ENCODE measurements at places on chromosomes 4 and X.

GRCh38 chr4:145482209-145483037 is 770 bp downstream of the SMAD1 start:
- peak; percentile 49 for DNase-seq

DNA sequence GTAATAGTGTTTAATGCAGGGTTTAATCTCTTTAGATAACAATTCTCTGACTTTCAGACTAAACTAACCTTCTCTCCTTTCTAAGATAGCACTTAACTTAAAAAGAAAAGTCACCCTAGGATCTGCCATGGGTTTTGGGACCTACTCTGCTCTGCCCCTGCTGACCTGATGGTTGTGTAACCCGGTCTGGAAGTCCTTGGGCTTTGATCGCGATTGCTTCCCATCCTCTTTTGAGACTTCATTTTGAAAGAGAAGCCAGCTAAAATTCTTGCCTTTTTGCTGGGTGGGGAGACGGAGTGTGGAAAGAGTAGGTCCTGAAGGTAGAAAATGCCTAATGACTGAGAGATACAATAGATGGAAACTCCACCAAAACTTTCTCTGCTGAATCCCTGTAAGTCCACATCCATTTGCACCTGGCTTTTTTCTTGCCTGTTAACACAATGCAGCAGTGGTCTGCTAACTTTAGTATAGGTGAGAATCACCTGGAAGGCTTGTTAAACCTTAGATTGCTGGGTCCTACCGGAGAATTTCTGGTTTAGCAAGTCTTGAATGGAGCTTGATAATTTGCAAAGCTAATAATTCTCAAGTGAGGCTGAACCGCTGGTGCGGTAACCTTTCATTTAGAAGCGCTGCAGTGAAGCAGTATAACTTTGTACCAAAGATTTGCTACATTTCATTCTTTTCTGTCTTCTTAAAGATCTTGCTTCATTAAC is 45.6 kb upstream of the CCSER1 start:
- no peak for DNase-seq

- DNase-seq = no peak
These were observed 62.7 kb downstream of the MAML3 start for GRCh38 chr4:140091305-140091704.

- no peak for DNase-seq
These were observed 32.2 kb upstream of the VCX3B start for GRCh38 chrX:8432396-8432795.

- no peak for DNase-seq
These were observed 112.0 kb downstream of the IRF2 start for GRCh38 chr4:184362396-184362795.

DNA sequence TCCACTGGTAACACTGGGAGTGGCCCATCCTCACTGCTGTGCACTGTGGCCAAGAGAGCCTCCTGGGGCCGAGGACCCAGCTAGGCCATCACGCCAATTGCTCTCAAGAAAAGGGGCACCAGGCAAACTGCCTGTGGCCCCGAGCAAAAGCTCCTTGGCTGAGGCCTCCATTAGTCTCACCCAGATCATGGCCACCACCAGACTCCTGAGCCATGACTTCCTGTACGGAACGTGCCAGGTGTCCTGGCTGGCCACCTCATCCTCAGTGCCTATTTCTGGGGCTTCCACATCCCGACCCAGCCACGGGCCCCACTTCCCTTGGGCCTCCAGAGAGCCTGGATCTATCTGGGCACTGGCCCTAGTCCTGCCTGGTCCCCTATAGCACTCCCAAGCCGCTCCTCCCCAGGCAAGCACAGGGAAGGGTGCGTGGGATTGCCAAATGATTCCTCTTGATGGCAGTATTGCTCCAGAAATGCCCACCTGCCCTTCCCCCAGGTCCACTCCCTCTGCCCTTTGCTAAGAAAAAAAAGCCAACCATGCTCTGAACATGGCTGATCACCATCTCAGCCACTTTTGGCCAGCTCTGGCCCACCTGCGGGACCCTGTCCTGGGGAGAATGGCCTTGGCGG is 212.6 kb upstream of the AGTR2 start:
- DNase-seq = no peak

GRCh38 chr4:59535541-59535940 is 1664.6 kb upstream of the ADGRL3 start:
- DNase-seq = no peak

DNA sequence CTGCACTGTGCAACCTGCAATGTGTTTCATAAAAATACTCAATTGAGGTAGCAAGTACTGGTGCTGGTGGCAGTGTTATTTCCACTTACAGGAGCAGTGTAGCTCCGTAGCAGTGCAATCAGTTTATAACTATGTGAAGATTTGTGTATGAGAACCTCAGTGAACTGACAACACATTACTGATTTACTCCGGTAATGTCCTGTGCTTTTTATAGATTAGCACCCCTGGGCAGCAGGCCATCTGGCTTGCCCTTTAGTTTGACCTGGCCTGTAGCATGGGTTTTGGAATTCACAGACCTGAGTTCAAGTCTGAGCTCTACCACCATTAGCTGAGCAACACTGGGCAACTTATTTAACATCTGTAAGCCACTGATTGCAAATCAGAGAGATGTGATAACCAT is 78.6 kb upstream of the GBA3 start:
- no peak for DNase-seq

GRCh38 chrX:11480626-11481025 is 185.1 kb downstream of the ARHGAP6 start:
- no peak for DNase-seq

- no peak for DNase-seq
These were observed 407.4 kb upstream of the NR3C2 start for GRCh38 chr4:148849581-148849980.

- DNase-seq = no peak
These were observed 139.3 kb downstream of the AFAP1 start for GRCh38 chr4:7800410-7800809.

GRCh38 chrX:65677954-65678469 is 10.6 kb downstream of the MSN start:
- no peak for DNase-seq

- DNase-seq = no peak
These were observed 40.4 kb upstream of the PAPSS1 start for GRCh38 chr4:107760281-107760947.

DNA sequence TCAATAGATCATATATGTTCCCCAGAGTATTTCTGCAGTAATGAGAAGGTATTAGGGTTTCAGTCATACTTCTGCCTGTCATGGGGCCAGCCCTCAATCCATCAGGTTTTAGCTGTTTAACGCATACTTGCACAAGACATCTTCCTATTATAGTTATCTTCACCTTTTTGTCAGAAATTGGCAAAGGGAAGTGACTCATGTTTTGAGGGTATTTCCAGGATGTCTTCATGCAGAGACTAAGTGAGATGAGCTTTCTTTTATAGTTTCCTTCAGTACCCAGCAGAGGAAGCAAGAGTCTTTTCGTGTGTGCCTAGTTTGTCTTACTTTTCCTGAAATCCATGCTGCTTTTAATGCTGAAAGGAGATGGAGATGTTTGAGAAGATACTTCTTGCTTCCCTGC is 9.5 kb downstream of the CSTF2 start:
- no peak for DNase-seq

DNA sequence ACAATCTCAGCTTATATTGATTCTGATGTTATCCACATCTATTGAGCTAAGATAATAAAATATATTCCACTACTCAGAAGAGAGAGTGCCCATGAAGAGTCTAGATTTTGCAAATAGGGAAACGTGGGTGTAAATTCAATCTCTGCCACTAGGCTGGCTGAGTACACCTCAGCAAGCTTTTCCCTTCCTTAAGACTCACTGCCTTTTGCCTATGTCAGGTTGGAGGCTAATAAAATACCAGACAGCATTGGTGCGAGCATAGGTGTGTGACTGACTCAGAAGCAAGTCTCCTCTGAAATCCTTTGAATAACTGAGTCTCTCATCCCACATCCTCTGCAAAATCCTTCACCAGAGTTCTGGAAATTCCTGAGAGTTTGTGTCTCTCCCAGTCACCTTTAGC is 405.4 kb upstream of the CPEB2 start:
- no peak for DNase-seq

DNA sequence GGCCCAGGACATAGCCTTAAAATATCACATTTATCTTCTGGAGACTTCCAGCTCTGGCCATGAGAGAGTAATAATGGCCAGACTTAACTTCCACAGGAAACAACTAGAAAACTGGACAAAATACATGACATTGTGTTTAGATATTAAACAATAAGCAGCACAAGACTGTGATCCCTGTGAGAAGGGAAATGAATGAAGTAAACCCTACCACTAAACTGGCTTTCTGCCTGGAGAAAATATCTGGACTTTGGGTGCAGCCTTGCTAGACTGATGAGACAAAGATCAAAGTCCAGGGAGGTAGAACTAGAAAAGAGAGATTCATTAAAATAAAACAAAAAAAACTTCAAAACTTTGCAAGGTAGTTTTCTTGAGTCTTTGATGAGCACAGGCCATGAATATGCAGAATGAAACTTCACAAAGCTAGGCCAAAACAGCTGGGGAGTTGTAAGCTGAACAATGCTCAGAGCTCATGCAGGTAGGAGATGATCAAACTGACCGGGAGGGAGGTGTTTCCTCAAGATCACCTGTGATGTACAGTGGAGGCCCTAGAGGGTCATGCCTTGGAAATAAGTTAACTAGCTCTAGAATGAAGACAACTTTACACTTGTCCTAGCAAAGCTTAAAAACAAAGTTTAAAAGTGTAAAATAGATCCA is 147.0 kb upstream of the SH3RF1 start:
- DNase-seq = no peak

- no peak for DNase-seq
These were observed 270.8 kb downstream of the FSTL5 start for GRCh38 chr4:161892951-161893350.

GRCh38 chr4:138259824-138260223 is 17.7 kb upstream of the SLC7A11 start:
- no peak for DNase-seq

DNA sequence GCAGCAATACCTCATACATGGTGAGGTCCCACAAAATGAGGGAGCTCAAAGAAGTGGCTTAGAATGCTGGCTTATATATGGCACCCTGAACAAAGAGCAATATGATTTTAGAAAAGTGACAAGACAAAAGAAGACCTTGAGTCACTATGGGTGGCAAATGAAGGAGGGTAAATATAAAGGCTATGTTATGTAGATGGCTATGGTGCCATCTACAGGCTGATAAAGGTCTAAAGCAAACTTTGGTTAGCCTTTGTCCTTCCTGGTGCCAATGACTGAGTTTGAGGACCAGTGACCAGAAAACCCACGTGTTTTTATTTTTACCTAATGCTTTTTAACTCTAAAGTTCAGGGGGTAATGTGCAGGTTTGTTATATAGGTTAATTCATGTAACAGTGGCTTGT is 151.8 kb downstream of the CCNG2 start:
- no peak for DNase-seq

GRCh38 chrX:133482056-133482952 is 67.0 kb upstream of the GPC4 start:
- DNase-seq = no peak

GRCh38 chr4:64146030-64146429 is 263.2 kb downstream of the TECRL start:
- DNase-seq = no peak

- DNase-seq = no peak
These were observed 455.4 kb downstream of the IL15 start for GRCh38 chr4:142091691-142092182.

- DNase-seq = peak; percentile 19
These were observed 38.4 kb downstream of the SAGE1 start for GRCh38 chrX:135931644-135932487.

GRCh38 chr4:70709611-70710205 is 12.1 kb upstream of the RUFY3 start:
- no peak for DNase-seq

- DNase-seq = no peak
These were observed 1163.2 kb downstream of the PCDH18 start for GRCh38 chr4:136369073-136369472.

DNA sequence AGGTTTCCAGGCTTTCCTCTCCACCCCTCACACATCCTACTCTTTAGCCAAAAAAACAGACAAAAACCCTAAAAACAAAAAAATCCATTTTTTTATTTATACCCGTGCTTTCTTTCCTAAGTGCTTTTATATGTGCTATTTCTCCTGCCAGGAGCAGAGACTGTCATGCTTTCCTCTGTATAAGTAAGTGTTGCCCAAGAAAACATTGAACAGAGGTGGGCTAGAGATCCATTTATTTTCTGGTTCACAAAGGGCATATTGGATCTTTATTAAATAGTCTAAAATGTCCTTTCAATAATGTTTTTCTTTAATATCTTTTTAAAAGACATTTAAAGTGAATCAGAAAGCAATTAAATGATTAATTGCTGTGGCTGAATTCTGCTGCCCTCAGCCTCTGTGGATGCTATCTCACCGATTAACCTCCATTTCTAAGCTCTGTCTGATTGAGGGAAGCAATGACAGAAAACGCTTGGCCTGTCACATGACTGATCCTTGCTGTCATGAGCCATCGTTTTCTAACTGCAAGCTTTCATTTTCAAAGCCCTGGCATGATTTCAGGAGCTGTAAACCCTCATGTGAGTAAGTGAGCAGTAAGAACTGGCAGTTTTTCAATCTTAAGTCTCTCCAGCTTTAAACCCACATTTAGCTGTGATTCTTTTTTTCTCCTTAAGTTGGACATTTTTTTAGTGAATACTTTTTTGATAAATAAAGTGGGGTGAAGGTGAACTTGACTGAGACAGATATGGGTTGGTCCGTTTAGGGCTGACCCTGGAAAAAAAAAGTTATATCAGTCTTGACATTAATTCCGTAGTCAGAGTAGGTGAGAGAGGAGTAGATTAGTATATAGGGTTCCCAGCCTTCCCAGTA is 180.7 kb upstream of the PGRMC2 start:
- no peak for DNase-seq

DNA sequence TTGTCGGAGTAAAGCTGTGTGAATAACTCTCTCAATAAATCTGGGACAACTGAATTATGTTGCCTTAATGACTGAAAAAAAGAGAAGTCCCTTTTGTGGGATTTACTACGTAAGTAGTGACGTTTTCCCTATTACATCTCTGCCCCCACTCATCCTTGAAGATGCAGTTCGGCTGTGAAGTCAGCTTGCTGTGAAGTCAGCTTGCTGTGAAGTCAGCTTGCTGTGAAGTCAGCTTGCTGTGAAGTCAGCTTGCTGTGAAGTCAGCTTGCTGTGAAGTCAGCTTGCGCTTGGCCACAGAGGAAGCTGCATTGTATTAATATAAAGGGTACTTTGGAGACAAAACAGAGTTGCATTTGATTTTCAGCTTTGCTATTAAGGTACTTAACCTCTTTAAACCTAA is 8.0 kb upstream of the VAMP7 start:
- DNase-seq = no peak

DNA sequence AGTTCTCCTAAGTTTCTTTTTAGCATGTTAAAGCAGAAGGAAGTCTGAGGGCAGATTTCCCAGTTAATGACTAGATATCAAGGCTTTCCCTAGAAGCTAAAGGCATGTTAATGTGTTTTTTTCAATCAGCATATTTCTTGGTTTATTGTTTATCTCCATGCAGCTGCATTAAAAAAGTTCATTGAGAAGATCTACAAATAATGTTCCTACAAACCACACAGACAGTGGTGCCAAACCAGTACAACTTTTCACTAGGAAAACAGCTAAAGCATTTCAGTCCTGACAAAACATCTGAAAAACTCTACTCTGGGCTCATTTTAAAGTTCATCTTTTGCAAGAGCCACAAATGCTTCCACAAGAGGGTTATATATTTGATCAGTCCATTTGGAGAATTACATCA is 320.0 kb downstream of the ADGRL3 start:
- DNase-seq = no peak
